ENCODE measurements at places on chromosomes 7 and 10. TPM values are rescaled to one million over a fixed set of nuclear protein-coding genes. Genes with fewer than 3 reads are reported as not detected.

DNA sequence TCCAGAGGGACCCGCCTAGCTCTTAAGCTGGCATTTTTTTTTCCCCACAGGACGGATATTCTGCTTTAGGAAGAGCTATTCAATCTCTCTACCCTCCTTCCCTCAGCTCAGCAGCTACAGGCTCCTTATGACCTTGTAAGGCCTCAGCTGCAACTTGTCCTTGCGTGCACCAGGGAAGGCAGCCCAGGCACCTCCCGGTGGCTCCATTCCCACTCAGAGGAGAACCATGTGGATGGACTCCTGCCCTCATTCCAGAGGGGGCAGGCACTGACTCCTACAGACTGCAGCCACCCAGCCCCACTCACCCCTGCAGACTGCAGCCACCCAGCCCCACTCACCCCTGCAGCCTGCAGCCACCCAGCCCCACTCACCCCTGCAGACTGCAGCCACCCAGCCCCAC lies 73.7 kb downstream of the ITIH5 start:
- DNase-seq, result peak; percentile 74

GRCh38 chr10:130777507-130778165 lies 533.9 kb downstream of the TCERG1L start:
- no peak for DNase-seq

DNA sequence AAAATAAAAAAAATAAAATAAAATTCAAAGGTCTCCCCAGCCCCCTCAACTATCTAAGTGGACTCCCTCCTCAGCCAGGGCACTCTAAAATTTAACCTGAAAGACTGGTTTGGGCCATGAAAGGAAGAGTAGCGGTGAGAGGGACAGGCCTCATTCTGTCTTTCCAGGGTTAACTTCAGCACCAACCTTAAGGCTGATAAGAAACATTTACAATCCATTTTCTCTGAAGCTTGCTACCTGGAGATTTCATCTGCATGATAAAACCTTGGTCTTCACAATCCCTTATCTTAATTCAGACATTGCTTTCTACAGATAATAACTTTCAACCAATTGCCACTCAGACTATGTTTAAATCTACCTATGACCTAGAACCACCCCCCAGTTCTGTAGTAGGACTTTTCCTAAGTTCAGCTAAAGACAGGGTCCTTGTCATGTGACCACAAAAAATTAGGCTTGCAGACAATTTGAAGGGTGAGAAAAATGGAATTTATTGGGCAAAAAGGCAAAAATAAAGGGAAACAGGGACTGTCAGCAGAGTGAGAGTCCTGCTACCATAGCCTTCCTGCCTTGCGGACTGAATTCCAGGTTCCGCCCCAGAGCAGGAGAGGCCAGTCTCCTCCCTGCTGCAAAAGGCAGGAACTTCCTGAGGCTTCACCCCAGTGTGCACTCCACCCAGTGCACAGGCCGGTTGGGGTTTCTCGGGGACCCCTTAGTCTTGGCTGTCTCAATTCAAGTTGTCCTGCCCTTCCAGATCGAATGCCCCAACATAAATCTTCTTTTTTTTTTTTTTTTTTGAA lies 26.0 kb downstream of the AGK start:
- no peak for DNase-seq

DNA sequence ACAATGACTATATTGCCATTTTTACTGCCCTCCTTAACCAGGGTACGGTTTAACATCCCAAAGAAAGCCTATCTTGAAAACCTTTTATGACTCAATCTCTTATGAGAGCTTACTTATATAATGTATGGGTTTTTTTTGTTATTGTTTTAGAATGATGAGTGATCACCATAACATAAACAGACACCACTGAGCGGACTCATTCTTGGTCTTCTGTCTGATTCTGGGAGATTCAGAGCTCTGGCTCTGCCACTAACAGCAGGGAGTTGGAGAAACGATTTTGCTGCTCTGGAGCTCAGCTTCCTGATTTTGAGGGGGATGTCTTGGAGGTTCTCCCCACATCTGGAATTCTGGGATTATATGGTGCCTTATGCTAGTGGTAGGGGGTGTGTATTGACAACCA lies 244.1 kb downstream of the FRMD4A start:
- no peak for DNase-seq

The DGKB gene
- 0.30 TPM for total RNA-seq

DNA sequence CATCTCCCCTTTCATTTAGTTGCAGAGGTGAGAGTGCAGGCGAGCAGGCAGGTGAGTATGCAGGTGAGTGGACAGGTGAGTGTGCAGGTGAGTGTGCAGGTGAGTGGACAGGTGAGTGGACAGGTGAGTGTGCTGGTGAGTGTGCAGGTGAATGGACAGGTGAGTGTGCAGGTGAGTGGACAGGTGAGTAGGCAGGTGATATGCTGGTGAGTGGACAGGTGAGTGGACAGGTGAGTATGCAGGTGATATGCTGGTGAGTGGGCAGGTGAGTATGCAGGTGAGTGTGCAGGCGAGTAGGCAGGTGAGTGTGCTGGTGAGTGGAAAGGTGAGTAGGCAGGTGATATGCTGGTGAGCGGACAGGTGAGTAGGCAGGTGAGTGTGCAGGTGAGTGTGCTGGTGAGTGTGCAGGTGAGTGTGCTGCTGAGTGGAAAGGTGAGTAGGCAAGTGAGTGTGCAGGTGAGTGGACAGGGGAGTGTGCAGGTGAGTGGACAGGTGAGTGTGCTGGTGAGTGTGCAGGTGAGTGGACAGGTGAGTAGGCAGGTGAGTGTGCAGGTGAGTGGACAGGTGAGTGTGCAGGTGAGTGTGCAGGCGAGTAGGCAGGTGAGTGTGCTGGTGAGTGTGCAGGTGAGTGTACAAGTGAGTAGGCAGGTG lies 165.6 kb downstream of the ADARB2 start:
- DNase-seq, result no peak

DNA sequence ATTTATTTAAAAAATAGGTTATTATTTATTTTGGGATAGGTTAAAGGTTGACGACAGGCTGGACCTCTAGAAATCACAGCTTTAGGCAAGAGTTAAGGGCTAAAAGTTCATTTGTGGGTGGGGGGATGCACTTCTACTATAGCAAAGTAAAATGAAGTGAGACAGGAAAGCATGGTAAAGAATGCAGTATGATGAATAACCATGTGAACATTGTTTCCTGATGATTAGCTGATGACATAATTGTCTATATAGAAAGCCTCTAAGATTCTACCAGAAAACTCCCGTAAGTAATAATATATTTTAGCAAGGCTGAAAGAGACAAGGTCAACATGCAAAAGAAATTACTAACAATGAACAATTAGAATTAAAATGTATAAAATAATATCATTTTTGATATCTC lies 25.7 kb upstream of the PRSS37 start:
- DNase-seq, result no peak

- DNase-seq, result no peak
These were observed 32.8 kb upstream of the ARHGAP12 start for GRCh38 chr10:31961277-31962074.

The KIFBP gene
- 46.0 TPM for total RNA-seq
